GM03348 (cell line): ENCODE measurements at places on chromosomes 1 and 21.

DNA sequence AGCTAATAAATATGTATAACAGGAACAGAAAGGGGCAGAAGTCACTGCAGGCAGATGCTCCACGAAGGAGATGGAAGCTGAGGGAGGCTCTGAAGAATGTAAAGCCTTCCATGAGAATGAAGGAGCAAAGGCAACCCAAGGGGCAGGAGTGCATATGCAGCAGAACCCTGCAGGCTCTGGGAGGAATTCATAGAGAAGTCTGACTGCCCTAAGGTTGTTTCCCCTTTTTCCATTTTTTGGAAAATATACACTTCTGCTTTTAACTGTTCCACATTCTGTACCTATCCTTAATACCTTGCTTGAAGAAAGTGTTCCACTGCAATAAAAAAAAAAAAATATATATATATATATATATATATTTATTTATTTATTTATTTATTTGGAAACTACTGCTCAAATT, 69.6 kb downstream of the CD34 start:
- DNase-seq: no peak

DNA sequence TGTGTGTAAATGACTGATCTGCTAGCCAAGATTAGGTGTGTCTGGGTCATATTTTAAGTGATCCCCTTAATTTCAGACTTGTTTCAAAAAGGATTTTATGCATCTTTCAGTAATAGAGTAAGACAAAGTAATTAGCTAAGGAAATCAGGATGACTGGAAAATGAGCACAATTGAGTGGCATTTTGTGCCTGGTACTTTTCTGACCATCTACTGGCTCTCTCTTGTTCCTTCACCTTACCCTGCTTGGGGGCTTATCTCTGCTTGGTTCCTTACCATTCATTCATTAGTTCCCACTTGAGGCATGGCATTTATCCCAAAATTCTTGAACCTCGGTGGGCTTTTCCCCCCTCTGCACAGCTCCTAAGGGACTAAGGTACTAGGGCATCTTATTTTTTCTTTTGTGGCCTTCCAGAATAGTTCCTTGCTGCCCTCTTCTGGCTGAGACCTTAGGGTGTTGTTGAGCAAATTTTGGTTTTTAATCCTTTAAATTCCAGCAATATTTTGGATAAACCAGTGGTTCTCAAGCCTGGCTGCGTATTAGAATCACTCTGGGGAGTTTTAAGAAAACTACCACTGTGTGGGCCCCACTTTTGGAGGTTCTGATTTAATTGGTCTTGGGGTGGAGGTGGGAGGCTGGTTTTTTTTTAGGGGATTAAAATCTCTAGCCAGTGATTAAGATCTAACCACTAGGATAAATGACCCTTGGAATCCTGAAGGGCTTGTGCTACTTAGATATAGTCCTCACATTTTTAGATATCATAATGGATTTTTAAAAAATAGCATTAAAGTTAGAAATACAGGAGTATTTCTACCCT, 50.8 kb downstream of the HS2ST1 start:
- peak; percentile 61 for DNase-seq

- DNase-seq: peak; percentile 78
These were observed 14.7 kb upstream of the CYYR1 start for GRCh38 chr21:26587736-26588201.

GRCh38 chr1:155198547-155198906, 9.2 kb downstream of the THBS3 start:
- DNase-seq: no peak

- DNase-seq: peak; percentile 6
These were observed 509.0 kb upstream of the CXADR start for GRCh38 chr21:17003763-17004373.

DNA sequence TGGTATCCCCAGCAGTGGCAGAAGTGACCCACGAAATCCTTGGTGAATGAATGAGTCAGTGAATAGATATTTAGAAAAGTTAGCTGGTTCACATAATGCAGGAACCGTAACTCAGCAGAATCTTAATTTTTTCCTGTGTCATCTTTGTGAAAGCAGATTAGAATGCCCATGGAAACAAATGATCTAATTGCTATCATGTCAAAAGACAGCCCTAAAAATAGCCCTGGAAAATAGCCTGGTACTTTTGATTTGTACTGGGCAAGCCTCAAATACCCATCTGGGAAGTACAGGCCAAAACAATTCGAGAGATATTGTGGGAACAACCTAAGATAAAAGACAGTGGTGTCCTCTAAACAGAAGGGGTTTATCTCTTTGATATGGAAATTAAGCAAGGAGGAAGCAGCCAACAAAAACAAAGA, 21.1 kb downstream of the FYB2 start:
- DNase-seq: peak; percentile 35

GRCh38 chr1:32241001-32241763, 5.8 kb upstream of the FAM167B start:
- peak; percentile 78 for DNase-seq

DNA sequence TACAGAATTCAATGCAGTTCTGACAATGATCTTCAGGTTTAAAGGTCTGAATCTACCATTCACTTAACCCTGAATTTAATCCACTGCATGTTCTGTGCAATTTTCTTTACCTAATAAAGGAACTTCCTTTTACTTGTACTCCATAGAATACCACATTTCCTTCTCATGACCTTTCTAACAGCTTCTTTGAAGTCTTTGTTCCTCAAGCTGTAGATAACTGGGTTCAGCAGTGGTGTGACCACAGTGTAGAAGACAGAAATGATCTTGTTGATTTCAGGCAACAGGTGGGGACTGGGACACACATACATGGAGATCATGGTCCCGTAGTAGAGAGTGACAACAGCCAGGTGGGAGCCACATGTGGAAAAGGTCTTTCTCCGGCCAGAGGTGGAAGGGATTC, 878 bp downstream of the OR11L1 start:
- DNase-seq: no peak

DNA sequence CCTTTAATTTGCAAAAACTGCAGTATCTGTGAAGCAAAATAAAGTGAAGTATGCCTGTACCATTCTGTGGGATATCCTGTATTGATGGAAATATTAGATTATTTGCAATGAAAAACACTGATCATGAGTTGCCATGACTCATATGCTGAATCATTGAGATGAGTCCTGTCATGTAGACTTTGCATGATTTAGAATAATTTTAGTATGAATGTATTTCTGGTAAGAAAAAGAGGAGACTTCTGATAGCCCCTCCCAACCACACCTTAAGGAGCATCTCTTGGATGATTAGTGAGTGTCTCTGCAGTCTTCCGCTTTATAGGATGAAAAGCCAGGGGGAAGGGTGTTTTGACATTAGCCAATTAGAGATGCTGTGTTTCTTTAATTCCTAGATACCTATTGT, 55.2 kb upstream of the PTGS2 start:
- no peak for DNase-seq

DNA sequence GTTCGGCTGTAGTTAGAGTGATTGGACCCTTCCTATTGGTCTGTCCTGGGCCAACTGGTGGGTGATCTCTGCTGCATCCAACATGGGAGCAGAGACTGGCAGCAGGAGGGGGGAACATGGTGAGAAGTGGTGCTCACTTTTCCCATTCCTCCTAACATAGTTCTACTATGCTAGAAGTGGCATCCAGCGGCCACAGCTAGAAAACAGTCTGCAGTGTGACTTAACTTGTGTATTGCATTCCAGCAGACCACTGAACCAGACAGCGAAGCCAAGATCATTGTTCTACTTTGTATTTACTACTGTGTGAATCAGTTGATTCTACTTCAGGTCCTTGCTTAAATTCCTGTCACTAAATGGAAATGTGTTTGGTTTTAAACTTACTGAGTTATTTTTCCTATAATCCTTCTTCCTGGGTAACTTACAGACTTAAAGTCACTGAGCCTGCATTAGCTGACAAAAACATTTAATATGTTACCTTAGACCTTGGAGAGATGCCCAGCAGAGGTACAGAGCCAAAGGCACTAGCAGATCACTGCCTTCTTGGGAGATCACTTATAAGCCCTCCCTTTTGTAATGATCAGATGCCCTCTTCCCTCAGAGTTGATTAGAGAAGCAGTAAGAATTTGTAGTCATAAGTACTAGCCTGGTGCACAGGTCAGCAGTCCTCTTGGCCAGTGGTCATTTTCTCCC, 8.2 kb downstream of the FABP3 start:
- no peak for DNase-seq
